Activated CD8-positive, alpha-beta T cell treated with anti-CD3 and anti-CD28 coated beads, Interleukin-2, amount 10 ng/mL, durations not matched to agents 7 days and 5 days (primary cell): ENCODE measurements at places on chromosomes 16 and 17.

GRCh38 chr17:82561429-82562035 is 42.0 kb downstream of the FOXK2 start:
- DNase-seq = no peak

GRCh38 chr16:998211-998610 is 16.6 kb downstream of the SOX8 start:
- no peak for DNase-seq

DNA sequence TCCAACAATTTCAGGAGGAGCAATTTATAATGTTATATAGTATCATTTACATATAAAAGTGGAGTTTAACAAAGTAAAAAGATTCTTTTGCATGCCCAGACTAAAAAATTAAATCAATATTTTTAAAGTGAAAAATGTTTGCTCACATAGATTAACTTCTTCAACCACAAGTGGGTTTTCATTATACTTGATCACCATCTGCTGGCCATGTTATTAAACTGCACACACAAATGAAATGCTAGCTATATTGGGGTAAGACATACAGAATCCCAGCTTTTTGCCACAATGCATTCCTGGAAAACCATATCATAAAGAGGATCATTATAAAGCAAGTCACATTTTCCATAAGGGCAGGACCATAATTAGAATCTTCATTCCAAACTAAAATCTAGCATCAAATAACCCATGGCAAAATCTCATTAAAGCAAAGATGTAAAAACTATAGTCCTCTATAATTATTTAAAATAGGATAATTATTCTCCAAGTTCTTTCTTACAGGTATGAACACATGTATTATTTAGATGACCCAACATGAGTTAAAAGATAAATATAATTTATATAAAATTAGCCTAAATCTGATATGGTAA is 26.3 kb downstream of the CEP112 start:
- peak; percentile 37 for DNase-seq

GRCh38 chr17:64547319-64547718 is 40.5 kb downstream of the CEP95 start:
- DNase-seq = no peak

GRCh38 chr16:28937222-28937876 is 5.6 kb downstream of the CD19 start:
- no peak for DNase-seq

DNA sequence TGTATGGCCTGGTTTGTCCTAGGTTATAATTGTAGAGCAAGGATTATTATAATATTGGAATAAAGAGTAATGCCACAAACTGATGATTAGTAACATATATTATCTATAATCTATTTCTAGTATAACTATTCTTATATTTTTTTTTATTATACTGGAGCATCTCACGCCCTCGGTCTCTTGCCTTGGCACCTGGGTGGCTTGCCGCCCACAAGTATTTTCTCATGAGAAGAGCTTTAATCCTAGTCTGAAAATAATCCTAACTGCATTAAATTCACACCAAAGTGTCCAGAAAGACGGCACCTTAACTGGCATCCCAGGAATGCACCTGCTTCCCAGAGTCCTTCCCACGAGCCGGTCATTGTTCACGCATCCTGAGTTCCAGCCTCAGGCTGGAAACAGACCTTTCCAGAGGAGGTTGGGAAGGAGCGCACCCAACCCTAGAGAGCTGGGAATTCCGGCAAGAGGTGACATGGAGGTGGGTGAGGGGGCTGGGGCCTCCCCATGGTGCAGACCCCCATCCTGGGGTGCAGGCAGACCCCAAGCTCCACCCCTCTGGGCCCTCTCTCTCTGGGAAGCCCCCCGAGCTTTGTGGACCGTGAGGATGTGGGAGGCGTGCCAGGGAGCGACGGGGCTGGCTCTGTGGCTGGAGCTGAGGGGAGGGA is 15.9 kb downstream of the CHMP1A start:
- no peak for DNase-seq

DNA sequence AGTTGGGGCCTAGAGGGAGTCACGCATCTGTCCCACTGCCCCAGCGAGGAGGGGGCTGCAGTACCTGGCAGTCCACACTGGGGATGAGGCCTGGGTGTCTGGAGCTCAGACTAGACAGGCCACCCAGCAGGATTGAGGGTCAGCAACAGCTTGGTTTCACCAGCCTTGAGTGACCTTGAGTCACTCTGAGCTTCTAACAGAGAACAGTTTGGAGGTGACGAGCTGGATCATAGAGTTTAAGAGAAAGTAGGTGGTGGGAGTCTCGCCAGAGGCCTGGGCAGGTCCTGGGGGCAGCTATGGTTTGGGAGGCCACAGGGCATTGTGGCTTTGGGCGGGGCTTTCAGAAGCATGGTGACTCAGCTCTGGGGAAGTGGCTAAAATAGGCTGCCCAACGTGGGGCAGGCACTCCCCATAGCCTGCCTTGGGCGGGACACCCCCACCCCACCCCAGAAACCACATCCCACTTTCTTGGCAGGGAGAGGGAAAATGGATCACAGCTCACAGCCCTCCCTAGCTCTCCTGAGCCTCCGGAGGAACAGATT is 20.5 kb downstream of the CDC42EP4 start:
- peak; percentile 22 for DNase-seq

DNA sequence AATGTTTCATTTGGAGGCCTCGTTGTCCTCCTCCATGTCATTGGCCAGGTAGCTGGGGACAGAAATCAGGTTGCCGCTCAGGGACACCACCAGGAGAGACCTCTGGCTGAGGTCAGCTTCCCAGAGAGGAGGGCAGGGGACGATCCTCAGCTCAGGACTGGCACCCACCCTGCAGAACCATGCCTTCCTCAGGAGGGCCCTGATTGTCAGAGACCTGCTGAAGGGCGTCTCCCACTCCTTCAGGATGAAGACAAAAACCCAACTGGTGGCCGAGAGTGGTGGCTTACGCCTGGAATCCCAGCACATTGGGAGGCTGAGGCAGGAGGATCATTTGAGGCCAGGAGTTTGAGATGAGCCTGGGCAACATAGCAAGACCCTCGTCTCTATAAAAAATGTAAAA is 19.5 kb downstream of the PRR11 start:
- DNase-seq = no peak

DNA sequence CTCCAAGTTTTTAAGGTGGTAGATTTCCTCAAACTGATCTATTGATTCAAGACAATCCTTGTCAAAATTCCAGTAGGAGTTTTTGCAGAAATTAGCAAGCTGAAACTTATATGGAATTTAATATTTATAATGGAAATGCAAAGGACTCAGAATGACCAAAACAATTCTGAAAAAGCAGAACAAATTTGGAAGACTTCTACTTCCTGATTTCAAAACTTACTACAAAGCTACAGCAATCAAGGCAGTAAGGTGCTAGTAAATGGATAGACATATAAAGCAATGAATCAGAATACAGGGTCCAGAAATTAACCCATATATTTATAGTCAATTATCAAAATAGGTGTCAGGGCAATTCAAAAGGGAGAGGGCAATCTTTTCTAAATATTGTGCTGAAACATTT is 11.8 kb upstream of the IL21R start:
- no peak for DNase-seq

- DNase-seq = no peak
Observed at GRCh38 chr17:74443516-74444296, 11.8 kb downstream of the GPRC5C start.

DNA sequence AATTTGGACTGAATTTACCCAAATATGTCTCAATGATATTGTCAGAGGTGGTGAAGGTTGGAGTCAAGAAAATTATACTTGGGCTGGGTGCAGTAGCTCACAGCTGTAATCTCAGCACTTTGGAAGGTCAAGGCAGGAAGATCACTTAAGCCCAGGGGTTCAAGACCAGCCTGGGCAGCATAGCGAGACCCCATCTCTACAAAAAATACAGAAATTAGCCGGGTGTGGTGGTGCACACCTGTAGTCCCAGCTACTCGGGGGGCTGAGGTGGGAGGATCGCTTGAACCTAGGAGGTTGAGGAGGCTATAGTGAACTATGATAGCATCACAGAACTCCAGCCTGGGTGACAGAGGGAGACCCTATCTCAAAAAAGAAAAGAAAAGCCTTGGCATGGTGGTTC is 40.9 kb downstream of the LAT start:
- DNase-seq = no peak

DNA sequence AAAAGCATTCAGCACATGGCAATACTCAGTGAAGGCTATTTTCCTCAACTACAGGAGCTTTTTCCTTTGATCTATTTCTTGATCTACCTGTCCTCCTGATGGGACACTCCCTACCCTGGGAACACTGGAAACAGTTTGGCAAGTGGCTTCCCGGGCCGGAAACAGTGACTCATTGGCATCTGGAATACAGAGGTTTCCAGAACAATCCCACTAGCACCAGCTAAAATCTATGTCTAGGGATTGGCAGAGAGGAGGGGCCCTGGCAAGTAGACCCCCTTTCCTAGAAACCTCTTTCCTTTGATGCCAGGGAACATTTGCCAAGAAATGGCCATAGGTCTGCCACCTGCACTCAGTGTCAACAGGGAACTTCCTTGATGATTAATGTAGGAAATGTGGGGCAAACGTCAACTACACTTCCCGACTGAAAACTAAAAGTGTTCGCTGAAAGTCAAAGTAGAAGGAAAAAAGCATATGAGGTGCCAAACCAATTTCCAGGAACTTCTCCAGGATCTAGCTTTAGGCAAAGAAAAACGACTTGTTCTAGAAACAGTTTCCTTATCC is 30.4 kb upstream of the FBXW10B start:
- DNase-seq = no peak

DNA sequence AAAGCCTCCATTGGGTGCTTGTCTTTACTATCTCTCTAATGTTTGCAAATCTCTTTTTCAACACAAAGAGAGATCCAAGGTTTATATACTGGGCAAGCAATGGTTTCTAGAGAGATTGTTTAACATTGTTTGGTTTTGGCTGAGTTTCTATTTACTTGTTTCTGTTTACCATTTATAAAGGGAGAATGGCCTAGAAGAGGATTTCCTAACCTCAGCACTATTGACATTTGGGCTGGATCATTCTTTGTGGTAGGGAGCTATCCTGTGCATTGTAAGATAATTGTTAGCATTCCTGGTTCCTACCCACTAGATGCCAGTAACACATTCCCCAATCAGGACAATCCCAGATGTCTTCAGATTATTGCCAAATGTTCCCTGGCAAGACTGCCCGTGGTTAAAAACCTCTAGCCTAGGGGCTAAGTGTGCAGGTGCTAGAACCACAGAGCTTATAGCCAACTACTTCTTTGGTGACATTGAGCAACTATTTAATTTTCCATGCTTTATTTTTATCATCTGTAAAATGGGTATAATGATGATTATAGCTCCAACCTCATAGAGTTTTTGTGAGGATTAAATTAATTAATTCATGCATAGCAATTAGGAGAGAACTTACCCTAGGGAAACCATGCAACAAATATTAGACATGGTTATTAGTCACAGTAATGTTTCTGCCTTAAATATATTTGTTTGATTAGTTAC is 413.9 kb upstream of the MAF start:
- no peak for DNase-seq

GRCh38 chr17:65123757-65124675 is 13.2 kb upstream of the RGS9 start:
- DNase-seq = no peak

- peak; percentile 81 for DNase-seq
Observed at GRCh38 chr17:46194393-46195216, 1.4 kb upstream of the KANSL1 start.
